ENCODE measurements at places on chromosomes 11 and 22. TPM values are rescaled to one million over a fixed set of nuclear protein-coding genes. Genes with fewer than 3 reads are reported as not detected.

SLC39A13 gene
- total RNA-seq = 15.2 TPM

TMPRSS13 gene
- total RNA-seq = 1.8 TPM

GRCh38 chr11:45053736-45054446 lies 92.5 kb upstream of the PRDM11 start:
- no peak for DNase-seq

GRCh38 chr22:44646141-44646540 lies 55.9 kb upstream of the PRR5 start:
- no peak for DNase-seq

DNA sequence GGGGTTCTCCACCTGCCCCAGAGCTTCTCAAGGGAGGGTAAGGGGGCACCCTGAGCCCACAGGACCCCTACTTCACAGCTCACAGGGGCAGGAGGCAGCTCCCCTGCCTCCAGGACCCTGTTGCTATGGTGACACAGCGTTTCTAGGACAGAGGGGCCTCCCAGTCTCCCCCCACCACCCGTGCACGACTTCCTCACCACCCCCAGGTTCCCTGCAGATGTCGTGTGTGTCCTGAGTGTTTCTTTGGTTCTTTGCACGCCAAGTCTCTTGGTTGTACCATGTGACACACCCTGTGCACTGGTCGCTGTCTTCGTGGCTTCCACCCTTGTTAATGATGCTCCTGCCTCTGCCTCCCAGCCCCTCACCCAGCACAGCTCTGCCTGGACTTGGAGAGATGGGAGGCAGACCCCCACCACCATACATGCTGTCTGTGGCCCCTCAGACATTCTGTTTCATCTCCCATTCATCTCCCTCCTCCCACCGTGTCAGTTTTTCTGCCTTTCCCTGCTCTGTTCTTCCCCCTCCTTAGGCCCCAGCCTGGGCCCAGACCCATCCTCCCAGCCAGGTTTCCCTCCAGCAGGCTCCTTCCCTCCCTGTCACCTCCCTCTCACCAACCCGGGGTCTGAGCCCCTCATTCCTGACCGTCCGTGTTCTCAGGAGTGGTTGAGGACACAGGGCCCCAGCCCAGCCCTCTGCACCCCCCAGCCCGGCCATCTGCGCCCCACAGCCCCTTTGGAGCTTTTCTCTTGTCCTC lies 24.5 kb upstream of the RAB1B start:
- DNase-seq = no peak

- DNase-seq = no peak
Observed at GRCh38 chr11:129131316-129131715, 60.8 kb downstream of the ARHGAP32 start.

DNA sequence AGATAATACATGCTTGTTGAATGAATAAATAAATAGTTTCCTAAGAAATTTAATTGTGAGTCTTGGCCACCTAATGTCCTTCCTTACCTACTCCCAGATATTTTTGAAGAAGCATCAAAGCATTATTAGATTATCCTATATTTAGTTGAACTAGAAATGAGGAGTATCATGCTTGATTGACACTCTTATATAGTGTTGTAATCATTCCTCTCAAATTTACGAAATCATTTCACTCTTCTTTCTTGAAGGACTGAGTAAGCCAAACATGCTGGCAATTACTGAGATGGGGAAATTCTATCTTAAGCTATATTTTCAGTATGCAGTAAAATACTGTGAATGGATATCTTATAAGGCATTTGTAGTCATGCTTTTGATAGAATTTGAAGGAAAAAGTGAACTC lies 189.0 kb downstream of the LUZP2 start:
- no peak for DNase-seq

- DNase-seq = no peak
Observed at GRCh38 chr22:44202261-44202789, 21.6 kb downstream of the PARVG start.

DNA sequence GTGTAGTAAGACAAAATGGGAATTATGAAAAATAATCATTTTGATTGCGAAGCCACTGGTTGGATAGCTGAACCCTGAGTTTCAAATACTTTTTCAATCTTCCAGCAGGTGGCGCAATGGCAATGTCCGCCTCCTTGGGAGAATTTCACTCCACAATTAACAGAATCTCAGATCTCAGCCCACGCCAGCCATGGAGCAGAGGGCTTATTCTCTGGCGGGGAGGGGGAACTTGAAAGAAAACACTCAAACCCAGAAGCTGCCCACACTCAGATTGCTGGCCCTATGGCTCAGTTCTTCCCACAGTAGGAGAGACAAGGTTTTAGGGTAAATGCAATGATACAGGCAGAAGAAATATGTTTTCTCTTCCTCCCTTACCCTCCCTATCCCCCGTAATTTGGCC lies 38.7 kb upstream of the RCN1 start:
- DNase-seq = no peak

Measured in activated naive CD4-positive, alpha-beta T cell treated with anti-CD3 and anti-CD28 coated beads, Interleukin-2, amount 50 U/mL, for 72 hours (primary cell).